Stimulated activated CD8-positive, alpha-beta memory T cell treated with anti-CD3 and anti-CD28 coated beads, Interleukin-7, amount 100 ng/mL, for 48 hours (primary cell): ENCODE measurements at places on chromosomes 6 and 20.

GRCh38 chr6:141290941-141291721 is 841.6 kb upstream of the GJE1 start:
- no peak for DNase-seq

DNA sequence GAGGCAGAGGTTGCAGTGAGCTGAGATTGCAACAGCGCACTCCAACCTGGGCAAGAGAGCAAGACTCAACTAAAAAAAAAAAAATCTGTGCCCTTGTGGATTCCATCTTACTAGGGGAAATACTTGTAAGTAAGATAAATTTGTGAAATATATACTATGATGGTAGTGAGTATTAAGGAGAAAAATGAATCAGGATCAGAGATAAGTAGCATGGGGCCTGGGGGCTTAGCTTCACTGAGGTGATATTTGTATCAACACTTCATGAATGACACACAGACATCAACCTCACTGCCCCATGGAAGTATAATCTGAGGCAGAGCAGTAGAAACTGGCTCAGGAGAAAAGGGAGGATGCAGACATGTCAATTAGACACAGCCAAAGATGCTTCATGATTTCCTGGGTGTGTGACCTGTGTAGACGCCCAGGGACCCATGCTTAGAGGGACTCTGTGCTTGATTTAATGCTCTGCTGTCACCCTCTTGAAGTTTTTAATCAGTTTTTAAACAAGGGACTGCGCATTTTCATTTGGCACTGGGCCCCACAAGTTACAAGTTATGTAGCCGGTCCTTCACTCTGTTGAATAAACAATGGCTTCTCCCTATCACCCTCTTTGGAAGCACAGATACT is 41.9 kb downstream of the PCNA start:
- DNase-seq, result no peak

DNA sequence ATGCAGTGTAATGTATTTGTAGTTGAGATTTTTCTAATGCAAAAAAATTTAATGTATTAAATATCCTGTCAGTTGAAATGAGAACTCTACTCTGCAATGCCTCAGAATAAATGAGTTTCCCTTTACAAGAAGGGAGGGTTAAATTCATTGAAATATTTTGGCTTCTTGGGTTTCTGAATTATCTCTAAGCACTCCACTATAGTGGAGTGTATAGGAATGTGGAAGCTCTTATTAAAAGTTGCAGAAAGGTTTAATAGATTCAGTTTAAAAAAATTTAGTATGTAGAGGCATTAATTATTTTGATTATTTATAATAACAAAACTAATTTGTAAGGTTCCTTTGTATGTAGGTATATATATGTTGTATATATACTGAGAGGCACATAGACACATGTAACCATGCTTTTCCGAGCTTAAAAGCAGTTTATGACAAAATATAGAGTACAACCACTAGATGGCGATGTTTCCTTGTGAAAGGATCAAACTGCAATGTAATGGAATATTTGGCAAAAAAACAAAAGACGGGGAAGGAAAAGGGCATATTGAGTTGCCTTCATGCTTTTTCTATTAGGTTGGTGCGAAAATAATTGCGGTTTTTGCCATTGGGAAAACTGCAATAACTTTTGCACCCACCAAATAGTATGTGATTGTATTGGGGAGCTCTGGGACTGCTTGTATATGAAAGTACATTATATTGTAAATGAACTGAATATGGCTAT is 144.2 kb downstream of the MYO6 start:
- DNase-seq, result no peak

DNA sequence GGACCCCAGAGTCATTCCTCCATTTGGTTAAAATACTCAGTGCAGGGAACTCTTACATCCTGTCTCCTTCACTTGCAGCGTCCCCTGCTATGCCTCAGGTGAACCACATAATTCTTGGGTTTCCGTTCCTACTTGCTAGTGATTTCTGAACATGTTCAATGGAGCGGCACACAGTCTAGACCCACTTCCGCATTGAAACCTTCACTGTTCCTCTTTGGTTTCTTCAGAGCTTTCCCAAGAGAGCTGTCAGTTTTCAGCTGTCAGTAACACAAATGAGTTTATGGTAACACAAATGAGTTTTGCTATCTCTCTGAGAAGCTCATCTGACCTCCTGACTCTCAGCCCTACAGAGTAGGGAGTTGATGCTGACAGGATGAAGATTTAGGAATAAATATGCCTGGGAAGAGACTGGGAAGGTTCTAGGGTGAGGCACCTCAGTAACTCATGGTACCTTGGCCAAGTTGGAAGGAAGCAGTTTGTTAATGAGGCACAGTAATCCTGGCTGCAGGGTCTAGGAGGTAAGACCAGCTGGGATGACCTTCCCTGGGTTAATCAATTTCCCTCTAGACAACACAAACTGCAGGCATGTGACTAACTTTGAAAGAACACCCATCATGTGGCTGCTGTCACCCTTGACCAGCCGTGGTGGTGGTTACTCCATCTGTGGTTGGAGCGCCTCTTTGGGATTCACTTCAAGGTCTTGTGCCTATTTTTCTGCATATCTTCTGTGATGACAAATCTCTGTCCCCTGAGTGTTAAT is 5.4 kb downstream of the SYS1 start:
- DNase-seq, result no peak

- no peak for DNase-seq
Observed at GRCh38 chr6:170289951-170290295, 955 bp downstream of the DLL1 start.

GRCh38 chr6:142934106-142934505 is 10.9 kb downstream of the HIVEP2 start:
- DNase-seq, result no peak
